NCI-H1930 (cell line): ENCODE measurements at places on chromosomes 5 and 9.

DNA sequence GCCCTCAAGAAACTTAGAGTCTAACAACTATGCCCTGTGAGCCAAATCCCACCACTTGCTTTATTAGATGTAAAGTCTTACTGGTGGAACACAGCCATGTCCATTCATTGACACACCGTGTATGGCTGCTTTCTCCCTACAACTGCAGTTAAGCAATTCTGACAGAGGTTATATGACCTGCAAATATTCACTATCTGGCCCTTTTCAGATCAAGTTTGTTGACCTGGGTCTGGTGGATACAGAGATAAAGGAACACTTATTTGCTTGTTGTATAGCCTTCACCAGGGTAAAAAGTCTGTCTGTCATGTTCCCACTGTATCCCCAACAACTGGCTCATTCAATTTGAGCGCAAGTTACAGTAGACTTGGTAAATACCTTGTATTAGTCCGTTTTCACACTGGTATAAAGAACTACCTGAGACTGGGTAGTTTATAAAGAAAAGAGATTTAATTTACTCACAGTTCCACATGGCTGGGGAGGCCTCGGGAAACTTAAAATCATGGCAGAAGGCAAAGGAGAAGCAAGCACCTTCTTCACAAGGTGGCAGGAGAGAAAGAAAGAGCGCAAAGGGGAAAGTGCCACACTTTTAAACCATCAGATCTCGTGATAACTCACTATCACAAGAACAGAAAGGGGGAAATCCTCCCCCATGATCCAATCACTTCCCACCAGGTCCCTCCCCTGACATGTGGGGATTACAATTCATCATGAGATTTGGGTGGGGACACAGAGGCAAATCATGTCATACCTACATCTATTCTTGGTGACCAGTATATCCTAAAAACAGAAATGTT, 27.9 kb downstream of the DEPDC1B start:
- no peak for DNase-seq

- DNase-seq: no peak
These were observed 91.6 kb downstream of the PRELID2 start for GRCh38 chr5:145743396-145744061.

- no peak for DNase-seq
These were observed 262.5 kb downstream of the ELAVL2 start for GRCh38 chr9:23563517-23563916.

- no peak for DNase-seq
These were observed 10.7 kb downstream of the IL4 start for GRCh38 chr5:132684491-132684890.

GRCh38 chr9:100294341-100294740, 58.4 kb downstream of the TEX10 start:
- no peak for DNase-seq

DNA sequence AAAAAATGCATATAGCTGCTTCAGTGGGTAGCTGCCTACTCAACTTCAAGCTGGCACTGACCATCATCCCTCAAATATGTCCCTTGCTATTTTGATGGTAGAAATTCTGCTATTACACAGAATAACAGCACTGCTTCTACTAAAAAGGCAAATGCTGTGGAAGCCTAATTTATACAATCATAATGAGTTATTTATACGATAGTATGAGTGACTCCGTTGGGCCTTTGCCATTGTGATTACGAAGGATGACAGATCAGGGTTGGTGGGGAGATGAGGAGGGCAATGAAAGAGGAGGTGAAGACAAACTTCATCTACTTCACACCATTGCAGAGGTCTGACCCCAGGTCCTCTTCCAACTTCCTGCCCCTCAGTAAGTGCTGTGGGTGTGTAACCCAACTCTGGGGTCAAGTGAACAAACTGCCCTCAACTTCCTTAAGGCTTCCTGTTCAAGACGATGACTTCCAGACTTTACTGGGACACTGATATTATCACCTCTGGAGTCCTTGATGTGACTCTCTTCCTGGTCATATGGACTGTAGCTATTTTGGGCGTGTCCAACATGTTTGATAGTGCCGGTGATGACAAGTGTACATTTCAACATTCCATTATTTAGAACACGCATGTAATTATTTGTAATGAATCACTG, 74.1 kb upstream of the RPS23 start:
- DNase-seq: no peak

DNA sequence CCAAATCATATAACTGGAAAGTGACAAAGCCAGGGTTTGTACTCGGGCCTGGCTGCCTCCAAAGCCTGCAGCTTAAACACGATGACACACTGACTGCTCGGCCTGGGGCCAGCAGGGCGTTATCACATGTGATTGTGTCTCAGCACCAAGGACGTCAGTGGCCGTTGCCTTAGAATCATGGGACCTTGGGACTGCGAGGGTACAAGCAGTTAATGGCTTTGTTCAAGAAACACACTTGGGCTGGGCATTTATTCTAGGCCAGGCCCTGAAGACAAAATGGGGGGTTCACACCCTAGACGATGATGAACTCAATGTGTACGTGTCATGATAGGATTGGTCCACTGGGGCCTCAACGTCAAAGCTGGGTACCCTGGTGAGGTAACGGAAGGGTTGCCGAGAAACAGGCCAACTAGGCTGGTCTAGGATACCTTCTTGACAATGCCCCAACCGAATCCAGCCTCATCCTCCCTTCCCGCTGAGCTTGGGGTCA, 13.0 kb downstream of the SH3PXD2B start:
- no peak for DNase-seq

DNA sequence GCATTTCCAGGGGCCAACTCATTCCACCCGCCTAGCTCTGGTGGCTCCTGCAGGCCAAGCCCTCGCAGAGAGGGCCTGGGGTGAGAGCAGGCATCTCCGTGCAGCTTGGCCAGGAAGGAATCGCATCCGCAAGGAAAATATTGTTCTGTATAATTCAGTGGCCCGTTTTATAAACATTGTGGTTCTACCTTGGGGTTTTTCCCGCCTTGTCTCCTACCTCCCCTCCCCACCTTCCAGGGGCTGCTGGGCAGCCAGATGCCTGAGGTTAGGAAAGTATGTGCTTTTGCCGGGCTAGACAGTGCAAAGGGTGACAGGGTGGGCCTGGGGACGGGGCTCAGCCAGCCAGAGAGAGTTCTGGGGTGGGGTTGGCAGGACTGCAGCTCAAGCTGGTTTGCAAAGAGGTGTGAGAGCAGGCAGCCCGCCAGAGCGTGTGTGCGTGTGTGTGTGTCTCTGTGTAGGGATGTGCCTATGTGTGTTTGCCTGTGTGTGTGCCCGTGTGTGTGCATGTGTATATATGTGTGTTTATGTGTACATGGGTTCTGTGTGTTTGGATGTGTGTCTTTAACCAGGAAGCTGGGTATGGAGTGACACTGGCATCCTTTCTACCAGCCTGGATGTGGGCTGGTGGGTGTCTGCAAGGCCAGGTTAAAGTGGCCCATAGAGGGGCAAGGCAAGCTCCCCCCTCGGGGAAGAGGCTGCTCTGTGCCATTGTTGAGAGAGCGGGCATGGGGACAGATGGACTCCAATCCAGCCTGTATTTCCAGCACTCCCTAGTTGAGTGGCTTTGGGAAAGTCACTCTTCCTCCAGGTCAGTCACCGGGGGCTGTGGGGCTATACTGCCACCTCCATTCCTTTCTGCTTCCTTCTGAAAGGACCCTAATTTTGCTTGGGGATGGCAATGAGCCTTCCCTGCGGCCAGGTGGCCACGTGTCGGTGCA, 10.6 kb upstream of the SLC2A6 start:
- no peak for DNase-seq

- DNase-seq: no peak
These were observed 204.6 kb downstream of the RFX3 start for GRCh38 chr9:3321186-3321585.

GRCh38 chr5:13346401-13346800, 598.1 kb downstream of the DNAH5 start:
- no peak for DNase-seq

- no peak for DNase-seq
These were observed 14.8 kb upstream of the TUT7 start for GRCh38 chr9:86368871-86369521.

DNA sequence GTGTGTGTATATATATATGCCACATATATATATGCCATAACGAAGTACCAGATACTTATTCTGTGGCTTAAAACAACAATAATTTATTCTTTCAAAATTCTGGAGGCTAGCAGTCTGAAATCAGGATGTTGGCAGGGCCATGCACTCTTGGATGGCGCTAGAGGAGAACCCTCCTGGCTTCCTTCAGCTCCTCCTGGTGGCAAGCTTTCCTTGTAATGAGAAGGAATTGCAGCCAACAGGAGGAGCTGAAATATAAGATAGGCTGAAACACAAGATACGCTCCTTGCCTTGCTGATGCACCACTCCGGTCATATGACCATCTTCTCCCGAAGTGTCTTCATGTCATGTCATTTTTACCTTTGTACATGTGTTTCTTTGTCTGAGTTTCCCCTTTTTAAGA, 368.1 kb upstream of the CTNND2 start:
- DNase-seq: no peak

DNA sequence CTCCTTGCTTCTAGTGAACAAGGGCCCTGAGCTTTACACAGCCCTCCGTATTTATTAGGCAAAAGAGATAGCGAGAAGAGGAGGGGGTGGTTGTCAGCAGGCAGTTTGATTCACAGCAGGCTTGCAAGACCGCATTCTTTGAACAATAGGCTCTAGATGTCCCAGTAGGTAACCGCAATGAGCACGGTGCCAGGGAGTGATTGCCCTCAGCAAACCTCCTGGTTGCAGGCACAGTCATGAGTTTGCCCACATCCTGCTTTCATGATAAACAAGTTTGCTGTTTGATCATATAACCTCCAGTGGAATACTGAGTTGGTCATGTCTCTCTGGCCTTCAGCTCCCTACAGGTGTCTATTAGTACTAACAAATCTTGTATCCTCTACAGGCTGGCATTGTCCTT, 66.1 kb downstream of the CACNA1B start:
- no peak for DNase-seq

- DNase-seq: no peak
These were observed 3.6 kb downstream of the RPS23 start for GRCh38 chr5:82274343-82275211.

DNA sequence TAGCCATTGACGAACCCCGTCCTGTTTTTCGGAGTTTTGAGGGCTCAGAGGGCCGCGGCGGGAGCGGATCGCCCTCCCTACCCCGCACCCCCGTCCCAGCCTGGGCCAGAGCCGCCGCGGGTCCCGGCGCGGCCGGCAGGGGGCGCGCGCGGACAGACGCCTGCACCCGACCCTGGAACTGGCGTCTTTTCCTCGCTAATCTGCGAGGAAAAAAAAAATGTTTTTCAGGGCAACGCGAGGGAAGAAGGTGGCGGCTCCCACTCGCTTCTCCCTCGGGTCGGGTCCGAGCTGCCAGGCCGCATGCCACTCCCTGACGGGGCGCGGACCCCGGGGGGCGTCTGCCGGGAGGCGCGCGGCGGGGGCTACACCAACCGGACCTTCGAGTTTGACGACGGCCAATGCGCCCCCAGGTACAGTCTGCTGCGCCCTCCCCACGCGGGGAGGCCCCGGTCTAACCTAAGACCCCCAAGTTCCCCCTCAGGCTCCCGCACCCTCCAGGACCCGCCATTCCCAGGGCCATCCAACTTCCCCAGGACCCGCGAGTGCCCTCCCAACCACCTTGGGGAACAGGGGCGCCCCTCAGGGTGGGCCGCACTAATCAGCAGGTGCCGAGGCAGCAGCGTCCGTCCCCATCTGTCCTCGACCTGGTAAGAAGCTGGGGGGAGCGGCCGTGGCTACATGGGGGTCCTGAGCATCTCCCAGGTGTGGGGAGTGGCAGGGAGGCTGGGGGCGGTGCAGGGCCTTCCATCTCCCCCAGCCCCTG, at the start of gene KCNT1:
Gene KCNT1, plus strand, starts transcription at position 227 of the 763 bp plus-strand sequence. Its CDS starts 74 bp downstream, at position 301.
- DNase-seq: no peak

DNA sequence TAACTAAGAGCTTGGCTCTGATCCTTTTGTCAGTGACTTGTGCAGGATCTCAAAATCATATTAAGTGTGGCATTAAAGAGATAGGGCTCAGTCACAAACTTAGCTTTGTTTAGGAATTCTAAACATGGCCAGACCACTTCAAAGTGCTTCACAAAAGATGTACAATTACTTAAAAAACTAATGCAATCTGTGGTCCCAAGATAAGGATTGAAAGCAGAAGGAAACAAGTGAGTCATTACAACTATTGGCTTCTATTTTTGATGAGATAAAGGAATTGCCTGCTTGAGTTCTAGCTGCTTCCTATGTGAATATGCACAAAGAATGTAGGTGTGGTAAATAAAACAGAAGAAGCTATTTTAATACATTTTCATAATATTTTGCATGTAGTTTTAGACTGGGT, 44.9 kb upstream of the SLC12A2 start:
- DNase-seq: no peak

DNA sequence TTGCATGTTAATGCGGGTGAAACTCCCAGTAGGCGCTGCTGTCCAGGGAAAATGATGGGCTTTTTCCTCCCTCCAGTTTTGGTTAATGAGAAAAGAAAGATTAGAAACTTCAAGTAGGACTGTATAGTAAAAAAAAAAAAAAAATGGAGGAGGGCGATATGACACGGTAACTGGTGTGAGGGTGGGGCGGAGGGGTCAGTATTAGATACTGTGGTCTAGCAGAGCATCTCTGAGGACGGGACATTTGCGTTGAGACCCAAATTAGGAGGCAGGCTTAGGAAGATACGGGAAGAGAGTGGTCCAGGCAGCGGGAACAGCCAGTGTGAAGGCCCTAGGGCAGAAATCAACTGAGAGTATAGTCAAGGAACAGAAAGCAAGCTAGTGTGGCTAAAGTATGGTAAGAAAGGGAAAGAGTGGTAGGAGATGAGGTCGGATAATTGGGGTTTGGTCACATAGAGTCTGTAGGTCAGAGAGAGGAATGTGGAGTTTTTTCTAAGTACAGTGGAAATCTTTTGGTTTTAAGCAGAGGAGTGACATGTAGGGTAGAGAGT, 707 bp downstream of the RMND5B start:
- no peak for DNase-seq

DNA sequence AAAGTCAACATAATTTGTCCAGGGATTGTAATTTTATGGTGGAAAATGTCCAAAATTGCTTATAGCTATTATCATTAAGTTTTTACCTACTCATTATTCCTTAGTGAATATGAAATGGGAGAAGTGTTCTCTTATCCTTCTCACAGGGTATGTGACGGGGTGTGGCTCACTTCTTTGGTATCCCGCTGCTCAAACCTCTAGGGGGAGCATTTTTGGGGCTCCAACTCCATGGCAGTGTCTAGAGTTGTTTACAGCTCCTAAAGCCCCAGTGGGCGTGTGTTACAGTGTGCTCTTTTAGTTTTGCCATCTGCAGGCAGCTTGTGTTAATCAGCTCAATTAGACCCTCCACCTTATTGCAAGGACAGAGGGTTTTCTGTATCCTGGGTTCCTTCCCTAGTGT, 89.4 kb downstream of the CDKN2A start:
- no peak for DNase-seq

GRCh38 chr9:112093870-112094216, 81.3 kb downstream of the SUSD1 start:
- DNase-seq: no peak
